Esophagus squamous epithelium (tissue), 5 donors: ENCODE measurements at places on chromosomes 12 and 14.

DNA sequence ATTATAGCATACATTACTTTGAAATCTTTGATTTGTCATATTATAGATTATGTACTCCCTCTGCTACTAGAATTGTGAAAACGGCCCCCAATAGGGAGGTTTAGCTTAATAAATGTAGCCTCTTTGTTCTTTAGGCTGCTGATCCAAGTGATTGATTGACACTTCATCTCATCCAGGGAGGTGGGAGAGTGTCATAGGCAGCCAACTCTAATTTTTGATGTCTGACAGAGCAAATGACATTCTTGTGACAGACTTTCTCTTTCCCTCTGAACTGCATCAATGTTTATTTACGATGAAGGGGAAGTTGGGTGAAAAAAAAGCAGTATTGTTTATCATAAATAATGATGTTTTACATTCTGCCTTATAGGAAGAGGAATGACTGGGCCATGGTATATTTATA is 221.4 kb downstream of the MDGA2 start:
- H3K4me3 ChIP-seq = no peak overlapping the region
- no peak for DNase-seq
- H3K36me3 ChIP-seq = no peaks in the 10 kb centered on the region
- no peaks in the 10 kb centered on the region for H3K4me1 ChIP-seq

GRCh38 chr12:7732993-7733392 is 14.2 kb downstream of the CLEC4C start:
- H3K27me3 ChIP-seq = no peaks in the 10 kb centered on the region
- DNase-seq = no peak
- H3K4me3 ChIP-seq = no peak overlapping the region

DNA sequence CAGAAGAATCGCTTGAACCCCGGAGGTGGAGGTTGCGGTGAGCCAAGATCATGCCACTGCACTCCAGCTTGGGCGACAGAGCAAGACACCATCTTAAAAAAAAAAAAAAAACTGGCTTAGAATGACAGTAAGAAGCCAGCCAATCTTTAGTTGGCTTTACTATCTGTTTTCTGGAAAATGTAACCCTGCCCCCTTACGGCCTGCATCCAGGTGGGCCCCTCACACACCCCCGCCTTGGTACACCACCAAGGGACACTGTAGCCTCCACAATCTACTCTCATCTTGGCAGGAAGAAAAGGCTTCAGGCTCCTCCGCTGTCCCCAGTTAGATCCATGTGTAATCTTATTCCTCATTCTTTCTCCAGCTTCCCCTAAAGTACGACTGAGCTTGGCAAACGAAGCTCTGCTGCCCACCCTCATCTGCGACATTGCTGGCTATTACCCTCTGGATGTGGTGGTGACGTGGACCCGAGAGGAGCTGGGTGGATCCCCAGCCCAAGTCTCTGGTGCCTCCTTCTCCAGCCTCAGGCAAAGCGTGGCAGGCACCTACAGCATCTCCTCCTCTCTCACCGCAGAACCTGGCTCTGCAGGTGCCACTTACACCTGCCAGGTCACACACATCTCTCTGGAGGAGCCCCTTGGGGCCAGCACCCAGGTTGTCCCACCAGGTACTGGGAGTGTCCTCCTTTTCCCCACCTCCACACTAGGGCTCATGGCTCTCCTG is 6.6 kb downstream of the TAPBPL start:
- peaks cover 94% of the 10 kb centered on the region for H3K36me3 ChIP-seq
- no peak overlapping the region for H3K4me3 ChIP-seq
- no peak for DNase-seq
- no peak overlapping the region for H3K27ac ChIP-seq
- peaks cover 32% of the 10 kb centered on the region for H3K4me1 ChIP-seq
- H3K27me3 ChIP-seq = no peaks in the 10 kb centered on the region

GRCh38 chr14:30210630-30211029 is 283.0 kb upstream of the PRKD1 start:
- no peak overlapping the region for H3K4me3 ChIP-seq
- no peaks in the 10 kb centered on the region for H3K36me3 ChIP-seq
- DNase-seq = no peak
- H3K27me3 ChIP-seq = no peaks in the 10 kb centered on the region
- H3K27ac ChIP-seq = no peak overlapping the region
- no peaks in the 10 kb centered on the region for H3K4me1 ChIP-seq

DNA sequence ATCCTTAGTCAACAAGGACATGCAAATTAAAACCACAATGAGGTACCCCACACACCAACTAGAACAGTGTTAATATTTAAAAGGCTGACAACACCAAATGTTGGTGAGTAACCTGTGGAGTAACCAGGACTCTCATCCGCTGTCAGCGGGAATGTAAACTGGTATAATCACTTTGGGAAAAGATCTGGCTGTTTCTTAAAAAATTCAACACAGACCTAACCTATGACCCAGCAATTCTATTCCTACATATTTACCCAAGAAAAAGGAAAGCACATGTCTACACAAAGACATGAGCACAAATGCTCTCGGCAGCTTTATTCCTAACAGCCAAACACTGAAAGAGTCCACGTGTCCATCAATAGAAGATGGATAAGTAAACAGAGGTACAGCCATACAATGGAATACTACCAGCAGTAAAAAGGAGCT is 26.6 kb downstream of the NRDE2 start:
- DNase-seq = no peak
- peaks cover 19% of the 10 kb centered on the region for H3K36me3 ChIP-seq
- H3K27ac ChIP-seq = no peak overlapping the region
- peaks cover 17% of the 10 kb centered on the region for H3K4me1 ChIP-seq

- no peaks in the 10 kb centered on the region for H3K36me3 ChIP-seq
- H3K27ac ChIP-seq = peak overlapping the region; percentile 99
- no peak for DNase-seq
- H3K4me1 ChIP-seq = peaks cover 42% of the 10 kb centered on the region
- H3K4me3 ChIP-seq = peak overlapping the region; percentile 98
- no peaks in the 10 kb centered on the region for H3K27me3 ChIP-seq
Observed at GRCh38 chr12:124566161-124566996, 1.0 kb downstream of the NCOR2 start.

- H3K4me1 ChIP-seq = no peaks in the 10 kb centered on the region
- no peaks in the 10 kb centered on the region for H3K27me3 ChIP-seq
- DNase-seq = no peak
- no peak overlapping the region for H3K27ac ChIP-seq
- H3K36me3 ChIP-seq = no peaks in the 10 kb centered on the region
- H3K4me3 ChIP-seq = no peak overlapping the region
Observed at GRCh38 chr12:39127401-39127800, 222.0 kb upstream of the CPNE8 start.

DNA sequence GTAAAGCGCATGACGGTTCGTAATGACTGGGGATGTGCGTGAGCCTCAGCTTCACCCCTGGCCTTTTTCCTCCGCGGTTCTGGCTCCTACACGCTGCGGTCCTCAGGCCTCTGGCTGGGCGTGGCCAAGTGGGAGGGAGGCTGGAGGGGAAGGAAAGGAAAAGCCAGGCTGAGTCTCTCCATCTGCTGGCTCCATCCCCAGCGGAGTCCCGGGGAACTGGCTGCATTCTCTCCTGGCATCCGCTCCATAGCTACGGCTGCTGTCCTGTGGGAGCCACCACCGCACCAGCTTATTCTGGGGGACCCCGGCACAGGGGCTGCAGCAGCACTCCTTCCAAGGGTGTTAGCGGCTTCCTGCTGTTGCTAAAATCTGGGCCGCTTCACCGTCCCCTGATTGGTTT is 68.2 kb upstream of the SLC24A4 start:
- no peak for DNase-seq
- H3K27me3 ChIP-seq = no peaks in the 10 kb centered on the region
- no peaks in the 10 kb centered on the region for H3K36me3 ChIP-seq
- H3K27ac ChIP-seq = no peak overlapping the region

- H3K27me3 ChIP-seq = no peaks in the 10 kb centered on the region
- H3K36me3 ChIP-seq = no peaks in the 10 kb centered on the region
- H3K4me1 ChIP-seq = peaks cover 7% of the 10 kb centered on the region
- no peak overlapping the region for H3K4me3 ChIP-seq
Observed at GRCh38 chr12:88391556-88391955, 188.7 kb downstream of the KITLG start.

DNA sequence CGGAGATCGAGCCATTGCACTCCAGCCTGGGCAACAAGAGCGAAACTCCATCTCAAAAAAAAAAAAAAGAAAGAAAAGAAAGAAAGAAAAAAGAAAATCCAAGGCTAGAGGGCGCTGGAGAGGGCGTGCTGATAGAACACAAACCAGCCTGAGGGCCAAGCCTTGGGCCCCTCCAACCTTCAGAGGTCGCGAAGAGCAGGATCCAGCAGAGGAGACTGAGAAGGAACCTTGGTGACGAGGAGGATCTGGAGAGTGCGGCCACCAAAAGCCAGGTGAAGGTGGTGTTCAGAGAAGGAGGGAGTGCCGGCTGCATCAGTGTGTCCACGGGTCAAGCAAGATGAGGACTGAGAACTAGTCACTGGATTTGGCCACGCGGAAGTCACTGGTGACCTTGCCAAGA is 4.1 kb upstream of the DYNC1H1 start:
- peaks cover 32% of the 10 kb centered on the region for H3K4me1 ChIP-seq
- H3K27ac ChIP-seq = no peak overlapping the region
- no peak overlapping the region for H3K4me3 ChIP-seq
- DNase-seq = no peak
